ENCODE measurements at places on chromosomes 11 and 22.
A peak's percentile ranks its signal among the peaks of the same experiment; 100 is the strongest.

GRCh38 chr11:68259122-68259959, 12.4 kb downstream of the C11orf24 start:
- no peak for DNase-seq

- DNase-seq, result no peak
Measured at GRCh38 chr11:73287400-73288101, 15.4 kb downstream of the P2RY6 start.

DNA sequence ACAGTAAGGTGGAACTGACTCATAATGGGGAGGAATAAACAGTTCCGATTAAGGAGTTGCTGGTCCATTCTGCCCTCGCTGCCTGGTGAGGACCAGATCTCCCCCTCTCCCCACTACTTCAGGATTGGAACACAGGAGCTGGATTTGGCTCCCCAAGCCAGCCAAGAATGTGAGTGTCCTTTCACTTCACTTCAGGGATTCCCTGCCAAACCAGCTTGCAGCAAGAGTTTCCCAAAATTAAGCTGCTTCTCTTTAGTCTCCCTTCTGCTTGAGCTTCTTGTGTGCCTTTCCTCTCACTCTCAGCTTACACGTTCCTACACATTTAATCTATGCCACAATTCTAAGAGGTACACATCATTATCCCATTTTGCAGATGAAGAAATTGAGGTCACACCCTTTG, 234.1 kb downstream of the BUD13 start:
- DNase-seq, result peak; percentile 43

GRCh38 chr22:50471197-50471847, 3.5 kb downstream of the SBF1 start:
- no peak for DNase-seq

DNA sequence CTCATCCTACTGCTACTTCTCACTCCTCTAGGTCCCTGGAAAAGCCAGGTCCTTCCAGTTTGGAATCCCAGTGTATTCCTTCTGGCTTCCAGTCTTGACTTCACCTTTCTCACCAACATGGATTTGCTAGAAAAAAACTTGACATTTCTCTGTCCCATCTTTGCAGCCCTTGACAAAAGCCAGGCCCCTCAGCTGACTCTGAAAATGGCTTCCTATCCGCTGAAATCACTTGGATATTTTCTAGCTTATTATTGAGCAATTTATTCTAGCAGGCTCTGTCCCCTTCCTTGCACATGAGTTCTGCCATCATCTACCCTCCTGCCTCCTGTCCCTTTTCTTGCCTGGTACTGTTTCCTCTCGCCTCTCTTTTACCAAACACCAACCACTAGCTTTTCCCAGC, 427.2 kb downstream of the BUD13 start:
- no peak for DNase-seq

GRCh38 chr11:73464347-73464746, 88.1 kb downstream of the RELT start:
- DNase-seq, result no peak

DNA sequence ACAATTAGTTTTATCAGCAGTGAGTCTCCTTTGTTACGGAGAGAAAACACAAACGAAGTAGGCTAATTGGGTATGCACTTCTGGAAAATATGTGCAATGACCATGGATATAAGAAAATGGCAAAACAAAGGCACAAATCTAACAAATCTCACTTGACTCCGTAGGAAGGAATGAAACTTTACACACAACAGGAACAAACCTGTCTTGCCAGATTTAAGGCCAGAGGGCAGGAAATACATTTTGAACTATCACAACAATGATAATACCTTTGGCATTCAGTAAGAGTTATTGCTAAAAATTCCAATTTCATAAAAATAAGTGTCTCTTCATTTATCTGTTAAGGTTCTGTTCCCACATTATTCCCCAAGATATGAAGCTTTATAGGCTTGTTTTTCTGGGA, 36.6 kb downstream of the SLC25A17 start:
- DNase-seq, result no peak

GRCh38 chr11:99739464-99740089, 718.8 kb downstream of the CNTN5 start:
- DNase-seq, result peak; percentile 15

DNA sequence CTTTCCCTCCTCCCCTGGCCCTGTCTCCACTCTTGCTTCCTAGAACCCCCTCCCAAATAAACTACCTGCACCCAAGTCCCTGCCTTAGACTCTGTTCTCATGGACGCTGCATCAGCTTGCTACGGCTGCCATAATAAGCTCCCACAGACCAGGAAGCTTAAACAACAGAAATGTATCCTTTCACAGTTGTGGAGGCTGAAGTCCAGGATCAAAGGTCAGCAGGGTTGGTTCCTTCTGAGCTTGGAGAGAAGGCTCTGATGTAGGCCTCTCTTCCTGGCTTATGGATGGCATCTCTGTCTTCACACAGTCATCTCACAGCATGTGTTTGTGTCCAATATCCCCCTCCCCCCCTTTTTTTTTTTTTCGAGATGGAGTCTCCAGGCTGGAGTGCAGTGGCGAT, 23.4 kb downstream of the CBX7 start:
- no peak for DNase-seq

DNA sequence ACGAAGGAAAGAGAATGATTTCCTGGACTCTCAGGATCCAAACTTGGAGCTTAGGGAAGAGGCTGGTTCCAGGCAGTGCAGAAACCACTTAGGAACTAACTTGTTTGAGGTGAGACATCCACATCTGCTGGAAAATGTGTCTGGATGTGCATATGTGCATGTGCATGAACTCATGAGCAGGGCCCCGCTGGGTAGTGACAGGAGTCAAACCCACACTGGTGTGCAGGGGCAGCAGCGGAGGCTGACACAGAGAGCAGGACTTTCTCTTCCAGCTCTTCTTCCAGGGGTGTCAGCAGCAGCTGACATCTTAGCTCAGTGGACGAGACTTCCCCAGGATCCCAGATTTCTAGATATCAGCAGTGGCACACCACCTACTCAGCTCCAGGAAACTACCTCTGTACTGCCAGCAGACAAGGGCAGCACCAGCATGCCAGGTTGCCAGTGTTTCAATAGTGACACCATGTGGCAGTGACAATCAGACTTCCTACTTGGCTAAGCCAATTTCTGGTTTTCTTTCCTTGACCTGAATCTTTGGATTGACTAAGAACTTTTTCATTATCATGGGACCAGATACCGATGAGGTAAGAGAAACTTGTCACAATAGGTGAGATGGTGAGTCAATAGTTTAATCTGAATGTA, 227.5 kb upstream of the ZC3H12C start:
- DNase-seq, result peak; percentile 47

DNA sequence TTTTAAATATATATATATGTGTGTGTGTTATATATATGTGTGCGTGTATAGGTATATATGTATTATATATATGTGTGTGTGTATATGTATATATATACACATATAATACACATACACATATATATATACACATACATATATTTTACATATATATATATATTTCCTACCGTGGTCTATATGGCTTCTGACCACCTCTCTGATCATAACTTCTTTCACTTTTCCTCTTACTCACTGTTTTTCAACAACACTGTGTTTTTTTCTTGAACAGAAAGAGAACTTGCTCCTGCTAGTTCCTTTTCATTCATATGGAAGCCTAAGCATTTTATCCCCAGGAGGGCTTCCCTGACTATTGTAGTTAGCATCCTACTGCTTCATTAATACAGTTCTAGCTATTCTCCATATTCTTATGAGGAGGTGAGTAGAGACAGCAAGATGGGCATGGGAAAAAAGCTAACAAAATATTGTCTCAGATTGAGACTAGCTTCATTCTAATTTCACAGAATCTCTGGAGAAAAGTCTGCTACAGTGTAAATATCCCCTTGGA, 38.5 kb upstream of the CTSC start:
- no peak for DNase-seq

- no peak for DNase-seq
Measured at GRCh38 chr11:65241692-65242091, 20.1 kb upstream of the POLA2 start.

GRCh38 chr22:20434773-20435172, 2.9 kb downstream of the SCARF2 start:
- no peak for DNase-seq

DNA sequence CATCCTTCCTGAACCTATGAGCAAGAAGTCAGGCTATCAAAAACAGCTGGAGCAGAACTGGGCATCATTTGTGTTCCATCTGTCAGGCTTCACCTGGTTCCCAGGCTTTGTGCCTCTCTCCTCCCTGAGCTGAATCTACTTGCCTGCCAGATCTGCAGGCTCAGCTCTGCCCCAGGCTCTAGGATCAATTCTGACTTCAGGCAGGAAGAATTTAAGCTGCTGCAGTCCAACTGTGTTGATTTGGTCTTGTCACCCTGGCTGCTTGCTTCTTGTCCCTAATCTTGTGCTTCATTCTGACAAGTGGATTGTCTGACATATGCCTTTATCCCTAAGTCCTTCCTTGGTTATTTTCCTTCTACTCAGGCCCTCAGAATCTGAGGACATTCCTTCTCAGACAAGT, 31.6 kb upstream of the CADM1 start:
- no peak for DNase-seq

GRCh38 chr11:63920126-63920938, 3.4 kb upstream of the RCOR2 start:
- DNase-seq, result no peak

DNA sequence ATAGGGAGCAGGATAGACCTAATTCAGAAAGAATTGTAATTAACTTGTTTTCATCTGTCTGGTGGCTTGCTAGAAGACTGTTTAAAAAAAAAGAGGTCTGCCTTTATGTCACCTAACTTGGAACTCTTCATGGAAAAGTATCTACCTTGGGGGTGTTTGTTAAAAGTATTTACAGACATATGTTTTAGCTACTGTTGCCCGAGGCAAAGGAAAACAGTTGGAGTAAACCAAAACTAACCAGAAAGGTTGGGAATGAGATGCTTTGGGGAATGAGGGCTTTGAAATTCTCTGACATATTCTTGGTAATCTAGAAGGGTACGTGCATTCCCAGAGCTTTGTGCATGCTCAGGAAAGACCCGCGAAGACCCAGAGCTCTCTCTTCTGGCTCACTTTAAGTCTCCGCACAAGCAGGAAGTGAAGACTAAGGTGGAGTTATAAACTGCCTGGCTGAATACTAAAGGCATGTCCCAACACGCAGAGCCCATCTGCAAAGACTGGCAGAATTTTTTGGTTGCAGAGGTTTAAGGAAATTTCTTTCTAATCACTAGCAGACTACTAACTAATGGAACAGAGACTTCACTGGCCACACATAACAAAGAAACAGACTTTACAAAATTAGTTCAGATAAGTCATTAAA, 33.2 kb downstream of the HIKESHI start:
- DNase-seq, result no peak

DNA sequence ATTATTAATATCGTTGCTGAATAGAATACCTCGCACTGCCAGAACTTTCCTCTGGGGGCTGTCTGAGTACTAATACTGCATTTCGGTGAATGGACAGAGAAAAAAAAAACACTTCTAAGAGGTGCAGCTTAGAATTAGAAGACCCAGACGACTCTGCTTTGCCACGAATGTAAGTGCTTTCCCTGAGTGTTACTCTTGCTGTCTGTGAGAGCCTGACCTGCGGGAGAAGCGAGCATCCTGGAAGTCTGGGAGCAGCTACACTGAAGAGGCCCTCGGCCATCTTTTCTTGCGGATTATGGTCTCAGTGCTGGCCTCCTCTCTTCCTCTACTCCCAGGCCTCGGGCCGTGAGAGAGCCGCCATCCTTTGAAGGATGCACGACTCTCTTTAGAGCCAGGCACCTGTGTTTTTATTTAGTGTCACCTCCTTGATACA, 94.9 kb downstream of the SCN3B start:
- DNase-seq, result no peak

DNA sequence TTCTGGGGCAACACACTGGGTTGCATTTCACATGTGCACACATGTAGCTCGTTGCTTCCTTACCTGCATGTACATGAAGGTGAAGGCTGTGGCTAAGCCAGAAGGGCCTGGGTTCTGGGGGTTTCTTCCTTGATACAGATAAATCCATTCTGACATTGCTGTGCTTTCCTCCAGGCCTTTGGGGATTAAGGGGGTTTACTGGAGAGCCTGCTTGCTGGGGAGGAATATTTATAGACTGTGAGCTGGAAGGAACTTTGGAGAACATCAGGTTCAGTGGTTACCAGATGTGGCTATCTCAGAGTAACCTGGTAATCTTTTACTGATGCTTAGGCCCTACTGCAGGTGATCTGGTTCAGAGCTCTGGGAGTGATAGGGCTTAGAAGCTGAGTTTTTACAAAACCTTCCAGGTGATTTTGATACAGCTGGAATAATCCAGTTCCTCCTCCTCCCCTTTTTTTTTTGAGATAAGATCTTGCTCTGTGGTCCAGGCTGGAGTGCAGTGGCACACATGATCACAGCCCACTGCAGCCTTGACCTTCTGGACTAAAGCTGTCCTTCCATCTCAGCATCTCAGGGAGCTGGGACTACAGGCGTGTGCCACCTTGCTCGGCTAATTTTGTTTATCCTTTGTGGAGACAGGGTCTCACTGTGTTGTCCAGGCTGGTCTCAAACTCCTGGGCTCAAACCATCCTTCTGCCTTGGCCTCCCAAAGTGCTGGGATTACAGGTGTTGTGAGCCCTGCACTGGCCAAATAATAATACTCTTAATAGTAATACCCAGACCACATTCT, 19.9 kb downstream of the ACO2 start:
- no peak for DNase-seq

DNA sequence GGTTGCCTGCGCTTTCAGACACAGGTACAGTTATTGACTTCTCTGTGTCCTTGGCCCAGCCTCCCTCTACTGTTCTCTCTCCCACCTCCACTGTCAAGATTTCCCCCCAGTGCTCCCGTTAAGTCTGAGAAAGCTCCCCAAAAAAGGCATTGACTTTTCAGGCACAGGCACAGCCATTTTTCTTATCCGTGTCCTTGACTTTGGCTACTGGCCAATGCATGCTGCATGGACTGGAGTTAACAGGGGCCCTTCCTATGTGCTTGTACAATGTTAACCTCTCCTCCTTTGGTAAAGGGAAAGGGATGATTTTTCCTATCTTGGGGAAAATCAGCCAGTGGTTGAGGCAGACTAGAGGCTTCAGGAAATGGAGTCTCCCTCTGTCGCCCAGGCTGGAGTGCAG, 4.3 kb downstream of the APOL5 start:
- DNase-seq, result no peak

- DNase-seq, result no peak
Measured at GRCh38 chr22:40976866-40977700, 25.9 kb downstream of the RBX1 start.

- DNase-seq, result no peak
Measured at GRCh38 chr11:13140028-13140870, 131.1 kb downstream of the RASSF10 start.

GRCh38 chr11:78373689-78374088, 43.9 kb downstream of the GAB2 start:
- no peak for DNase-seq

GRCh38 chr11:23124249-23124648, 264.0 kb upstream of the CCDC179 start:
- DNase-seq, result no peak

- no peak for DNase-seq
Measured at GRCh38 chr11:17781221-17781620, 46.6 kb downstream of the KCNC1 start.

Measured in NCI-H446 (cell line).